ENCODE measurements at places on chromosomes 4 and X.

DNA sequence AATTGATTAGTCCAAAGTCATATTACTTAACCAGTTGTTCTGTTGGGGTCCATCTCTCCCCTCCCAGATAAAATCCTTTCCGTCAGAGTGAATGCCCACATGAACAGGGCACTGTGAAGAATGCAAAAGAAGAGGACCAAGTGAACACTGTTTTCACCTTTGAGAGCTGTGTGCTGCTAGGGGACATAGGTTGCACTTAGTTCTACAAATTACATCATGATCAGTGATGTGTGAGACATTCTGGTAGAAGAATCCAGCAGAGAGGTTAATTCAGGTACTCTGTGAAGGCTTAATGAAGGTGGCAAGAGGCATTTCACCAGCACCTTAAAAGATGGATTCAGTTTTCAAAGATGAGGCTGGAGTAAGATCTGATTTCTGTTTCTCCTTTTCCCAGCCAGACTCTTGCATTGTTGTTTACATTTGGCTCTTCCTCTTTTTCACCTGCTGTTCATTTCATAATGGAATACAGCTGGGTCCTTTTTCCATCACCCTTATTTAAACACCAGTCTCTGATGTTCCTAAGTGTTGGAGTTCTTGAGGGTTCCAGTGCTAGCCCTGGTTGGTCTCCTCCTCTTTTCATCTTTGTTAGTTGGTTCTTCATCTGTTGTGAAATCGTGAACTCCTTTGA, 10.9 kb downstream of the GAB1 start:
- no peak for DNase-seq

- no peak for DNase-seq
Measured at GRCh38 chr4:36944232-36944631, 300.3 kb upstream of the NWD2 start.

GRCh38 chr4:11489453-11490083, 60.9 kb upstream of the HS3ST1 start:
- DNase-seq: no peak

DNA sequence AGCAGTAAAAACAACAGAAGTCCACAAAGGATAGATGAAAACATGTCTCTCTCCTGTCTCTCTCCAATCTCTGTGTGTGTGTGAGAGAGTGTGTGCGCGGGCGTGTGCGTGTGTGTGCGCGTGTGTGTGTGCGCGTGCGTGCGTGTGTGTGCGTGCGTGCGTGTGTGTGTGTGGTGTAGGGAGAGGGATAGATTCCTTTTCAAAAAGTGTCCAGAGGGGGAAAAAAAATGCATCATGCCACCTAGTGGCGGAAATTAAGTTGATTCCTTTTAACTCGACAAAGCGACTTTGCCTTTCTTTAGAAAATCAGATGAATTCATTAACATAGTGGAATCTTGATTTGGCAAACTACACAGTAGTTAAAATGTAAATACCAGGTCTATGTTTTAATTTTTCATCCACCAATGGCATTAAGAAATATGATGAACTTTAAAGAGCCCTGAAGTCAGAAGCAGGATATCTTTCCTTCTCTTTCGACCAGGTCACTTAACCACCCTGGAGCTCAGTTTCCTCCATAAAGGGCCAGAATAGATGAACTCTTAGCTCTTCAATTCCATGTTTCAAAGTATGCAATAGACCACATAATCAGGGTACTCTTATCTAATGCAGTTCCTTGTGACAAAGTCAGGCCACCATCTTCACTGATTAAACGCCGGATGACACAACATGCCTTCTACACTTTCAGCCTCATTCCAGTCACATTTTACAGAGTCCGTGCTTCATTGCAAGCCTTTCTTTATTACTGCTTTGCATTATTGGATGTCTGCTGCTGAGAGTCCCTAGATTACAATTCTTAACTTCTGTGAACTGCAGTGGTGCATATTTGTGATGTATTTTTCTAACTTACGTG, 162.8 kb downstream of the FBXO8 start:
- DNase-seq: no peak

DNA sequence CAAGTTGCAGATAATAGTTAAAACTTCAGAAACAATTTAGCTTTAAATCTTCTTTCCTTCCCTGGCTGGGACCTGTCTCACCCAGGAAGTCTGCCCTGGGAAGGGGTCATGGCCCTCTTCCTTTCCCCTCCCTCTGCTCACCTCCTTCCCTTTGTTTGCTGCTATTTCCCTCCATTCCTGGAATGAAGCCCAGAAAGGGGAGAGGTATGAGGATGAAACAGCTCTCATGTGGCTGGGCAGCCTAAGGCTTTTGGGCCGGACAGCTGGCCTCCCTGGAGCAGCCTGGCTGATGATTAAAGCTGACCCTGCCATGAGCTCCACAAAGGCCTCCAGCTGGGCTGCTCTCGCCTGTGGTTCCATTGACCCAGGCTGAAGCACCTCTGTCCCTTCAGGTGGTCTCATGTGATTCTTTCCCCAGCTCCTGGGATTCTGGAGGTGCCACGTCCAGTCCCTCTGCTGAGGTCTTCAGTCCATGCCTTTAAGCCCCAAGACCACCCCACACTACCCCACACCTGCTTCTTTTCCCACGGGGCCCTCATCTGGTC, 202.1 kb downstream of the PTTG2 start:
- DNase-seq: no peak

- no peak for DNase-seq
Measured at GRCh38 chr4:28562913-28563312, 1702.3 kb downstream of the STIM2 start.

GRCh38 chrX:53433651-53434639, at the start of gene HSD17B10:
Gene HSD17B10 (minus strand): TSS chrX:53434370. CDS start chrX:53434345, 25 bp downstream.
- DNase-seq: peak; percentile 76

Data from activated T-helper 1 cell treated with Interleukin-2 at 50 U/mL for 16 hours (primary cell).